ENCODE measurements at places on chromosomes 3 and 15.

- DNase-seq: no peak
These were observed 153.9 kb downstream of the GHSR start for GRCh38 chr3:172294223-172294806.

GRCh38 chr3:155727836-155728235 is 17.0 kb downstream of the PLCH1 start:
- no peak for DNase-seq

GRCh38 chr15:69377216-69377970 is 36.8 kb upstream of the KIF23 start:
- DNase-seq: no peak

GRCh38 chr3:121252676-121253075 is 293.1 kb downstream of the POLQ start:
- DNase-seq: no peak

- no peak for DNase-seq
These were observed 189.4 kb downstream of the SLC9A9 start for GRCh38 chr3:143658861-143659260.

GRCh38 chr3:113769551-113769950 is 22.7 kb downstream of the ATP6V1A start:
- DNase-seq: no peak

- DNase-seq: no peak
These were observed 39.8 kb downstream of the THRB start for GRCh38 chr3:24454856-24455255.

- no peak for DNase-seq
These were observed 10.6 kb upstream of the MECOM start for GRCh38 chr3:169674090-169674489.

DNA sequence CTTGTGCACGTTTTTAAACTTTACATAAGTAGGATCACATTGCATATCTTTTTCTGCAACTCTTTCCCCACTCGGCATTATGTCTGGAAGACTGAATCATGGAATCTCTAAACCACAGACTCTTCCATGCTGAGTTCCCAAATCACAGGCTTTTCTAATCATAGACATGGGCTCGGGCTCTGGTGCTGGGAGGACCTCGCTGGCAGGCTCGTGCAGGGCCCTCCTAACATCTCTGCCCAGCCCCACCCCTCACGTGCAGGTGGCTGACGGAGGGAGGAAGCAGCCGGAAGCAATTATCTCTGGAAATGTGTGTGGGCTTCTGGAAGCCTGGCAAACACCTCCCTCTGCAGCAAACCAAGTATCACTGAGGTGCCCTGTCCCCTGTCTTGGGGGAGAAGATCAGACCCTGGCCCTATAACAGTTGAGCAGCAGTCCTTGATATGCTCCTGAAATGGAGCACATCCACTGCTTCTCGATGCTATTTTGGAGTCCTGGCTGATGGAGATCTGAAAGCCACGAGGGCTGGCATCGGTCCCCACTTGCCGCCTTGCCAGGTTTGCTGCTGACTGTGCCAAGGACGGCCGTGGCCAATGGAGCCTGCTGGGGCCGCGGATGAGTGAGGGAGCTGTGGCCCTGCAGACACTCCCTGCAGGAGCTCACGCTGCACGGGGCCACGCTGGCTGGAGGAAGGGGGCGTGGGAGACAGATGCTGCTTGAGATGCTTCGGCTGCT is 4.4 kb upstream of the IQSEC1 start:
- no peak for DNase-seq

GRCh38 chr3:15520185-15520584 is 1.3 kb downstream of the COLQ start:
- no peak for DNase-seq

DNA sequence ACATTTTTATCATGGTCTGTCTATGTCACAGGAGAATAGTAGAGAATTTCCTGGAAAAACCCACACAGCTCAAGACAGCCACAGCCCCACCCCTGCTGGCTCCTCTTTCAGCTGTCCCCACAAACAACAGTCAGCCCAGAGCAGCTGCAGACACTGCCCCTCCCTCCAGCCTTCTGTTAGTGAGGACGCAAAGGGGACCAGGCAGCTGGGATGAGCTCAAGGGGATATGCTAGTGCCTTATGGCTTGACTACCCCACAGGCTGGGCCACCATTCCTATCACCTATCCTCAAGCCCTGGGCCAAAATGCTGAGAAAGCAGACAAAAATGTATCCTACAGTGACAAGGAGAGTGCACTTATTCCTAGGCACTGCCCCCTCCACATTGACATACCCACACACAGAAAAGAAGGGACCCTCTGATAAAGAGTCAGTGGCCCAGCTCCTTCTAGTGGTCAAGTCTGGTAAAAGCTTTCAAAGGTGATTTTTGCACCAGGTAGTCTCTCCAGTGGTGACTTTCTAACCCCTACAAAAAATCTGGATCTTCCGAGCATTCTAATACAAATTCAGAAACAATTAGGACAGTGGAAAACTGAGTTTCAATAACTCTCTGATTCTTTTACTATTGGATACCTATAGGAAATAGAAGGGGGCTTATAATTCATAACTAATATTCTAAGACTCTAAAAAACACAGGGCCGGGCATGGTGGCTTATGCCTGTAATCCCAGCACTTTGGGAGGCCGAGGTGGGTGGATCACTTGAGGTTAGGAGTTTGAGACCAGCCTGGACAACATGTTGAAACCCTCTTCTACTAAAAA is 3.0 kb upstream of the MAP1A start:
- DNase-seq: no peak

- DNase-seq: no peak
These were observed 211.7 kb downstream of the FGF12 start for GRCh38 chr3:192515664-192516045.

- DNase-seq: no peak
These were observed 1001.0 kb downstream of the FHIT start for GRCh38 chr3:60250206-60250605.

DNA sequence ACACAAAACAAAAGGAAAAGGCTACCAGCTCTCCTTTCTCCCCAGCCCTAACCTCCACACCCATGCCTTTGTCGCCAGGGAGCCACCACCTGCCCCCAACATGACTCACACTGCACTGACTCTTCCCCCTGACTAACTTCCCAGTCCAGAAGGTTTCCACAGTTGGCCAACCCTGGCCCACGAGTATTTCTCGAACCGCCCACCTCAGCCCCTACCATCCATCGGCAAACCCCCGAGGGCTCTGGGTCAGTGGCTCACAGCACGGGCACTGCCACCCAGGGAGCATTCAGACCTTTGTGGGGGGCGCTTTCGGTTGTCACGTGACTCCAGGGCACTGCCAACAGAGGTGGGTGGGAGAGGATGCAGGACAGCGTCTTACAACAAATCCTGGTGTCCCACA is 152.3 kb downstream of the LRRC28 start:
- no peak for DNase-seq

GRCh38 chr3:134339331-134339730 is 34.9 kb downstream of the AMOTL2 start:
- no peak for DNase-seq

- DNase-seq: no peak
These were observed 848 bp downstream of the SYNM start for GRCh38 chr15:99105514-99106341.

GRCh38 chr15:85706779-85707518 is 87.8 kb downstream of the KLHL25 start:
- DNase-seq: no peak

- DNase-seq: no peak
These were observed 3.4 kb downstream of the PLXNB1 start for GRCh38 chr3:48426401-48426909.

DNA sequence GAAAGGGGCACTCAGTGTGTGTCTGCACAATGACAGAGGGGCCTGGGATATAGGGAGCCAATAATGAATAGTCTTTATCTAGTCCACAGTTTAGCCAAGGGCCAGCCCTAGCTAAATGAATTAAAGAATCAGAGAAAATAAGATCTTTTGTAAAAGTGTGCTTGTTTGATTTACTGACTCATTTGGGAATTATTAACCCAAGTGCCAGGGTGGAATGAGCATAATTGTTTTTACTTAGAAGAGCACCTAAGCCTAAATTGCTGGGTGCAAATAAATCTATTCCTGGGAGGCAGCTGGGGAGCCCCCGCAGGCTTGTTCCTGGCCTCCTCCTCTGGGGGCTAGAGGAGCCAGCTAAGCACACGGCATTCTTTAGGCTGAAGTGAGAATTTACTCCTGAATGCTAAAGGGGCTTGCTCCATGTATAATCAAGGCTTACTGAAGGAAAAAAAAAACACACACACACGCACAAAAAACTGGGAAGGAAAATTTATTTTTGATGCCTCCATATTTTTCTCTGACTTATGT is 405.3 kb upstream of the SUCLG2 start:
- DNase-seq: no peak

- no peak for DNase-seq
These were observed 134.4 kb downstream of the TMCO5A start for GRCh38 chr15:38068626-38069391.

DNA sequence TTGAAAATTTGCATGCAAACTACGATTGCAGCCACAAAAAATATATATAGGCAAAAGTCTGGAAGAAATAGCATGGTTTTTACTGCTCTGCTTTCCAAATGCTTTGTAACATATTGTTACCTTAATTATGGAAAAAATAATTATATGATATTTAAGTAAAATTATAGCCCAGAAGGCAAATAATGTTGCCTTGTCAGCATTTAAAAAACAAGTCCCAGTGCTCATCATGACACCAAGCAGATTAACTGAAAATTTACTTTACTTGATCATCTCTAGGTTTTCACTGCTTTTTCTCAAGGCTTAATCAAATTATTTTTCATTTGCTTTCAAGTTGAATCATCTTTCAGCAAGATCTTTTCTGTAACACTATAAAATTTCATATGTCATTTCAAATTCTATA is 262.9 kb downstream of the ZMAT3 start:
- no peak for DNase-seq

- DNase-seq: no peak
These were observed 213.1 kb upstream of the GOLGA6L4 start for GRCh38 chr15:84022516-84022915.

- DNase-seq: no peak
These were observed 336.1 kb downstream of the FOXP1 start for GRCh38 chr3:71247221-71247957.

DNA sequence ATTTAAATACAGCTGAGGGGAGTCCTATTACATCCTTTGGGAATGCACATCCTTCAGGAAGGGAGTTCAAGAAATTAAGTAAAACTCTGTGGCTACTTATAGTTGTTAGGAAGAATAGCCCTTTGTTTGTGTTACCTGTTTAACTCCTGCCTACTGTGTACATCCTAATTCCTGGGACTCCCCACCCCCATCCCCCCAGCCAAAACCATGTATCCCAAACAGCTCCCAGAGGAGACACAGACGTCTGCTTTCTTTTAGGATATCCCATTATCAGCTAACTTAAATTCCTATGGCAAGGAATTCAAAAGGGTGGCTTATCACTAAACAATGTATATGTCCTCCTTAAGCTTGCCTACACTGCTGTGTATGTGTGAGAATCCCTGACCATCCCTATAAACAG is 581.7 kb downstream of the DIPK2A start:
- DNase-seq: no peak

GRCh38 chr15:91974321-91974720 is 120.8 kb downstream of the SLCO3A1 start:
- DNase-seq: no peak

DNA sequence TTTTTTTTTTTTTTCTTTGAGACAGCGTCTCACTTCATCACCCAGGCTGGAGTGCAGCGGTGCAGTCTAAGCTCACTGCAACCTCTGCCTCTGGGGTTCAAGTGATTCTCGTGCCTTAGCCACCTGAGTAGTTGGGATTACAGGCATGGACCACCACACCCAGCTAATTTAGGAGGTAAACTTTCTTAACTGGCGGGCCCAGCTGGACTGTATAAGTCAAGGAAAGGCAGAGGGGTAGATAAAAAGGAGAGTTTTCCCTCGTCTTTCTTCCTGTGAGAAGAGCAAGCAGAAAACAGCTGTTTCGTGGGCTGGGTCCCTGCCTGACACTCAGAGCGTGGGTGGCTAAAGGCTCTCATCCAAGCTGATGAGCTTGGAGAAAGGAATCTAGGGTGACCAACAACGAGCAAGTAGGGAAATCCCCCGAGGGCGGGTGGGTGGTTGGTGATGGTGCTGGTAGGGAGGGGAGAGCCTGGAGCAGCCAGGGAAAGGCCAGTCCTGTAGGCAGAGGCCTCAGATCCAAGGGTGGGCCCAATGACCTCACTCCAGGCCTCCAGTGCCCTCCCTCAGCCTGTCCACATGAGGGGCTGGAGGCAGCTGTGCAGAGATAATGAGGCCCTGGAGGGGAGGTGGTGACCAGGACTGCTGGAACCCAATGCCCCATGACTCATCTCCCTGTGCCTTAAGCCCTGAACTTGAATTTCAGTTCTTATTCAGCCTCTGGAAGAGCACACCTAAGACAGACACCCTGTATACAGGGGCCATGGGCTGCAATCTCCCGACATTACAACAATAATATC is 43.1 kb upstream of the LIMD1 start:
- DNase-seq: no peak

DNA sequence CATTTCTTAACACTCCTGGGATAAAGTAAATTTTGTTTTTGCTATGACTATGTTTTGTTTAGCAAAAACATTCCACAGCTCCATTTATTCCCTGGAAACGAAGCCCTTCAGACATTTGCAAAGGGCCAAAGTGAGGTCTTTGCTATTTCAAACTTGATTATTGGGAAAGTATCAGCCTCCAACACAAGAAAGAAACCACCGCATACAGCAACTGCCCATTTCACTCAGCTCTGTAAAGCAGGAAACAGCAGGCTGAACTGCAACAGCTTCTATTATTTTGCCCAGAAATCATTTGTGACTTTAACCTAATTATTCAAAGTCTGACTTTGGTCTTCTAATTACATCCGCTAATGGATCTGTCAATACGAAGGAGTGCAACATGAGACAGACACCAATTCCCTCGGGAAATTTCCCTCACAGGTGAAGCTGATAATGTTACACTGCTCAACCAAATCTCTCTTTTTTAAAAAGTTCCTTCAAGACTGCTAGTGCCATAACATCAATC is 72.1 kb downstream of the RFTN1 start:
- no peak for DNase-seq

DNA sequence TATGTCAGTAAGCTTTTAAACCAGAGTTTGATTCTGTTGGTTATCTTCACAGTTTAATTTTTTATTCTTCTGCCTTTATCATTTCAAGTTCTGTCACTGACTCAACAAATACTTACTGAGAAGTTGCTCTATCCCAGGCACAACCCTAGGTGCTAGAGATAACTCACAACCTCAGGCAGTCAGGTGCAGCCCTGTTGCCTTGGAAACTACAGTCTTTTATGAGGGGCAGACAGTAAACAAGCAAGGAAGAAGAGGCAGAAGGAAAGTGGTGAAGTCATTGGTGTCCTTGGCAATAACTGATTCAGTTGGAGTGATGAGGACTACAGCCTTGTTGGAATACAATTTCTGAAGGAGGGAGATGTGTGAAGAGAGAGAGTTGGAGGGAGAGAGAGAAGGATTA is 142.1 kb upstream of the LRTM1 start:
- DNase-seq: no peak

DNA sequence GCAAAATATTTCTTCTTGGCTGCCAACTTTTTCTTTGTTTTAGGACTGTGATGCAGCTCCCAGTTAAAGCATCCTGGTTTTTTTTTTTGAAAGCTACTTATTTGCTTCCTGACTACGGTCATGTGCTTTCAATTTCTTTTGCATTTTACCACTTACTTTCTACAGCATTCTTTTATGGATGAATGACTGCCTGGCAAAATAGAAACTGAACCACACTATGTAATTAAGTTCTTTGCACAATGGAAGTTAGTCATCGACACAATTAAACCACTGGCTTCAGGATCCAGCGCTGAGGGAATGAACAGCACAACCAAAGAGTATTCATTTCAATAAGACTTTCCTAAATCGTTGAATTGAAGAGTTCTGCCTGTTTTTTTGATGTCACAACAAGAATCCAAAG is 82.2 kb upstream of the EPHA3 start:
- no peak for DNase-seq
